ENCODE measurements at places on chromosomes 4 and X.

- DNase-seq = no peak
Observed at GRCh38 chr4:108488865-108489264, 131.5 kb upstream of the RPL34 start.

- DNase-seq = no peak
Observed at GRCh38 chr4:160175064-160175643, 1072.3 kb downstream of the RAPGEF2 start.

GRCh38 chr4:82367438-82368097, 6.2 kb downstream of the HNRNPD start:
- DNase-seq = no peak

GRCh38 chrX:30713061-30713525, 59.9 kb downstream of the GK start:
- peak; percentile 91 for DNase-seq

- no peak for DNase-seq
Observed at GRCh38 chrX:103727115-103727514, 16.4 kb downstream of the TMEM31 start.

DNA sequence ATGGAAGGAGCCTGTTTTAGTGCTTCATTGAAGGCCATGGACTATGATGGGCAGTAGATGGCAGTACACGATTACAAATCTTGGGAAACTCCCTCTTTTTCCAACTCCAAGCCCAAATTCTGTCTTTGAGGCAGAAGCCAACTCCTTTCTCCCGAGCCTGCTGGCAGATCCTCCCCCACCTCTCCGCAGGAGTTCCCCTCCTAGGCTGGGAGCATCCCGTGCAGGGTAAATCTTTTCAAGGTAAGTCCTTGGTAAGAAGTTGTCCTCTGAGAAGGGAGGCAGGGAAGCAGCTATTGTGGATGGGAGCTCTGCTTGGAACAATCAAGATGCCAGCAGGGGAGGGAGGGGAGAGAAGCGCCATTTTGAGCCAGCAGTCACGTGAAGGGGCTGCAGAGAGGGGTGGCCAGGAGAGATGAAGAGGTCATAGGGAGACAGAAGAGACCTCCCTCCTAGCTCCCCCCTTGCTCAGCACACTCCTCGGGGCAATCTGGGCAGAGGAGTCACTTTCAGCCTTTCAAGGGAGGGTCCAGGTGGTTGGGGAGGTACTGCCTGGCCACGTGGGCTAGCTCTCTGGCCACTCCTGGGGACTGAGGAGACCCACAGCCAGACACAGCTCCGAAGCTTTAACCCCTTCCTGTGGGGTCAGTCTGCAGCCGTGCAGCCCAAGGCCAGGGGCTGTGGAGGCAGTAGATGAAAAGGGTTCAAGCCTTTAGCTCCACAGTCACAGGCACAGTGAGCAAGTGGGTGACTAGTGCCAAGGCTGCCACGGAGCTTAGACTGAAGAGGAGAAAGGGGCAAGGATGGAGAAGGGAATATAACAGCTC, 9.6 kb downstream of the CC2D2A start:
- peak; percentile 16 for DNase-seq

Data from activated CD4-positive, alpha-beta T cell treated with anti-CD3 and anti-CD28 coated beads, Interleukin-2, amount 50 U/mL, for 16 hours (primary cell).